ENCODE measurements at places on chromosomes 12 and 14.

- DNase-seq: no peak
Measured at GRCh38 chr12:130748786-130749185, 32.7 kb upstream of the RIMBP2 start.

- DNase-seq: no peak
Measured at GRCh38 chr12:2250797-2251196, 198.0 kb downstream of the CACNA1C start.

DNA sequence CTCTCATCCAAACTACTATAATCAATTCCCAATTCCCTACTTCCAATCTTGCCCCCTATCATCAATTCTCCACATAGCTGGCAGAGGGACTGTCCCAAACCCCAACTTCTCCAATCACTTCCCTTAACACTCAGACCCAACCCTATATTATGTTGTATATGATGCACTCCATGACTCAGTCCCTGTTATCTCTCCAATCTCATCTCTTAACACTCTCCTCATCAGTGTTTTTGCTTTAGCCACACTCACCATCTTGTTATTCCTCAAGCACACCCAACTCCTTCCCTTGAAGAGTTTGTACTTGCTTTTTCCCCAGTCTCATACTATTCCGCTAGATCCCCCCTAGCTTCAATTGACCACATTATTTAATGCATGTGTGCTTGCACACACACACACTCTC, 4.9 kb downstream of the RHOJ start:
- peak; percentile 15 for DNase-seq

- no peak for DNase-seq
Measured at GRCh38 chr14:90508536-90509254, 111.9 kb downstream of the CALM1 start.

- DNase-seq: no peak
Measured at GRCh38 chr14:65150898-65151608, 48.7 kb upstream of the MAX start.

DNA sequence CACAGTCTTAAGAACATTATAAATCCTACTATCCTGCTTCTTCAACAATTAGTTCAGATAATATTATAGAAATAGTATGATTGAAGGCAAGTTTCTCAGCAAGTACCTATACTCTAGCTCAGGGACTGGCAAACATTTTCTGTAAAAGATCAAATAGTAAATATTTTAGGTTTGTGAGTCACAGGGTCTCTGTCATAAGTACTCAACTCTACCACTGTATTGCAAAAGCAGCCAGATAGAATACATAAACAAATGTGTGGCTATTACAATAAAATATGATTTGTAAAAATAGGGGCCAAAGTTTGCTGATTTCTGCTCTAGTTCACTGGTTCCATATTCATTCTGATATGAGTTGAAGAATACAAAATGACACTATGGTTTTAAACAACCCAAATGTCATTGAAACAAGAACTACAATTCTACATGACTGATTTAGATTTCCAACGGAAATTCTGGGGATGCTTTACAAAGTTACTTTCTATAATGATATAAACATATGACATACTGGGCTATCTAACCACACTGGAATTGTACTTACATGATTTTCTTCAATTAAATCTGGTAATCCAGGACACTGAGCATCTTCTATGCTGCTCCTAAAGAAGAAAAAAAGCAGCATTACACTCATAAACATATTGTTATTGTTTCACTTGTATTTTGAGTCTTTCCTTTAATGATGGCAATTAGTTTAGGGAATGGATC, 23.2 kb downstream of the LGALS3 start:
- DNase-seq: peak; percentile 81

- DNase-seq: no peak
Measured at GRCh38 chr14:95871531-95871930, 5.1 kb upstream of the TUNAR start.

DNA sequence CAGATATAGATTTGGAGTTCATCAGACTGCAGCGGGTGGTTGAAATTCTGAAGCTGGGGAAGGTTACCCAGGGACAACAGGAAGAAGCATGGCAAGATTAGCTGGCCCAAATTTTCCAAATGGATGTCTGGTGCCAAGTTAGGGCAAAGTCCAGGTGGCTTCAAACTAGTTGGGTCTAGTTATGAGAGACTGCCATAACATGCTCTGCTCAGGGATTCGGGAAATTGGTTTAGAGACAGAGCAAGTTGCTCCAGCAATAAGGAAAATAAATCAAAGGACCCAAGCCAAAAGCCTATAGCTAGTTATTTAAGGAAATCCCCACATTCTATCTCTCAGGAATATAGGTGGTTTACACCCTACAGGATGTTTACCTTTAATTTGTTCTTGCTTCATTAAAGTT, 125.7 kb upstream of the BTG1 start:
- DNase-seq: no peak

- peak; percentile 38 for DNase-seq
Measured at GRCh38 chr12:65881965-65882413, 57.7 kb downstream of the HMGA2 start.

- no peak for DNase-seq
Measured at GRCh38 chr14:76920331-76921087, 94.3 kb downstream of the LRRC74A start.

DNA sequence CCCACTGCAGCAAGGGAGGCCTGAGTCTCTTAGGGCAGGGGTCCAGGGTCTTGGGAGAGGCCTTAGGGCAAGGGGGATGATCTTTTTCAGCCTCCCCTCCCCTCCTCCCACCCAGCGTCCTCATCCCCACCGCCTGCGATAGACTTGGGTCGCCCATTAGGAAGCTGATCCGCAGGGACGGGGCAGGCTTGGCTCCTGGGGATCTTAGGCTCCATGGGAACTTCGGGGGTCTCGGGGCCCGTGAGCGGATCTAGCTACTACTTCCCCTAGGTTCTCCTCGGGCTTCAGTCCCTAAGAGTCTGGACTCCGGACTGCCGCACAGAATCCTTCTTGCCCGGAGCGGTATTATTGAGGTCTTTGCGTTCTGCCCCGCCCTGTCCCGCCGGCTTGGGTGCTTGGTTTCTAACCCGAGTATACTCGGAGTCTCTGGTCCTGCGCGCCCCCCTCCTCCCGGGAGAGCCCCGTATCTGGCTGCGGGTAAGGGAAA, 2.2 kb upstream of the PTHLH start:
- no peak for DNase-seq

DNA sequence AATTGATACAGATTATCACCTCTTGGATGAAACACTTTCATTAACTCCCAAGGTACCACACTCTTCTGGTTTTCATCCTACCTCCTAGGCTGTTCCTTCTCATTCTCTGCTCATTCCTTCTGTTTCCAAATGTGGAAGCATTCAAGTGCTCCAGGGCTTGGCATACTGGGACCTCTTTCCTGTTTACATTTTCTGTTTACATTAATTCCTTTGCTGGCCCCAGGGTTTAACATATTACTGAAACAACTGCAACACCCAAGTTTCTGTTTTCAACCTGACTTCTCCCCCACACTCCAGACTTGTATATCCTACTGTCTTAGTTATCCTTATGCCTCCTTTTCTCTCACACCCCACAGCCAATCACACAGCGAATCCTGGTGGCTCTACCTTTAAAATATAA, 386.3 kb upstream of the GARIN6 start:
- DNase-seq: no peak

DNA sequence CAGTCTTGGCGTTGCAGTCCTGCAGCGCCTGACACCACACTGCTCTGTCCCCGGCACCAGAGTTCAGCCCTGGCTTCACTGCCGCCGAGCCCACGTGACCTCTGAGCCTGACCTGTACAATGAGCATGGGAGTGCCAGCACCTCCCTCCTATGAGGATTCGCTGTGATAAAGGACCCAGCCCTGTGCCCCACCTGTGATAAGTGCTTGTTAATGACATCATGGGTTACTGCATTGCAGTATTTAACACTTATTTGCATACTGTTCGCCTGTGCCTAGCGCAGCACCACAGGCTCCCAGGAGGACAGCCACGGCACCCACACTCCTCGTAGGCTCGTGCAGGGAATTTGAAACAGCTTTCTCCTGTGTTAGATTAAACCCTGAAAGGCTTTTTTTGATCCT, 118.2 kb upstream of the GSC start:
- DNase-seq: no peak

- DNase-seq: peak; percentile 34
Measured at GRCh38 chr14:20857630-20858261, 33.4 kb upstream of the RNASE3 start.

- no peak for DNase-seq
Measured at GRCh38 chr14:100176811-100177327, 17.4 kb upstream of the DEGS2 start.

- no peak for DNase-seq
Measured at GRCh38 chr12:63985456-63985855, 141.0 kb downstream of the SRGAP1 start.

DNA sequence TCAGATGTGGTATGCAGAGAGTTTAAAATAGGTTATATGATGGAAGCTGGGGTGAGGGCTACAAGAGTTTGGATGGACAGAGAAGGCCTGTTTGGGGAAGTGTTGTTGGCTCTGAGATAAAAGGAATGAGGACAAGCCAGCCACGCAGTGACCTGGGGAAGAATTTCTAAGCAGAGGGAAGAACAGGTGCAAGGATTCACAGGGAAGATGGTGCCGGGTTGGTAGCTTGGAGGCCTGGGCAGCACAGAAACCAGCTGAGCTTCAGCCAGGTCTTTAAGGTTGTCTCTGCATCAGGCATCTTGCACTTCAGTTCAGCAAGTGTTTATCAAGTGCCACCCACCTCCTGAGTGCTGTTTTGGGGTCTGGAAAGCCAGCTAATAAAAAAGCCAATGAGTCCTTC, 1163.7 kb downstream of the AACS start:
- no peak for DNase-seq

DNA sequence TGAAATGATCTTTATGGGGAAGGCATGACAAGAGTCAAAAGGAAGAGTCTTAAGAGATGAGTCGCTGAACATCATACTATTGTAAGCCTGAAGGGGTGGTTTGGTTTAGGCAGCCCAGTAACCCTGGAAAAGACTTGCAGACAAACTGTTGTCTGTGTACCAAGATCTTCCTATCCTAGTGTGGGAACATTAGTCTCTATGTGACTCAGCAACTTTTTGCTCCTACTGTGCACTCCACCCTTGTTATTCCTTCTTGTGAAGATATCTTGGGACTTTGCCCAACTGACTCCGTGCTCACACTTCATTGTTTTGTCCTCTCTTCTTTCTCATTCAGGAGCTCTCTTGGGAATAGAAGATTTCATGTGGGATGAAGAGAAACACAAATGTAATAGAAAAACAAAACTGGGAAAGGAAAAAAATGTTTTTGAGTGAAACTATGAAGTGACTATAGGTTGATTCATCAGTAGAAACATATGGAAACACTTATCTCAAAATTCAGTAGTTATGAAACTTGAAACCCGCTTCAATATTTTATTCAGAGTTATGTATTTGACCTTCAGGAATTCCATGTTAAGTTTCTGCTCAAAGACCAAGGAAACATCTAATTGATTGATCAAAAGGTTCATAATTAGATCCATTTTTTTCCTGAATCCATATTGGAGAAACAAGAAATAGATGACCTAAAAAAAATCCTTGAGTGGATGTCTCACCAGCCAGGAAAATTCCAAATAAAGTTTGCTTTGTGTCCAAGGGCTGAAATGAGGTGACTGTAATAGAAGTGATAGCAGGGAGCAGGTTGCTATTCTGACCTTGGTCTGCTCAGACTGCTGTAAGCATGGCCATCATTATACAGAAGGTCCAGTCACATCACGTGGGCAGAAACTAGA, 67.2 kb downstream of the BTG1 start:
- DNase-seq: peak; percentile 96

DNA sequence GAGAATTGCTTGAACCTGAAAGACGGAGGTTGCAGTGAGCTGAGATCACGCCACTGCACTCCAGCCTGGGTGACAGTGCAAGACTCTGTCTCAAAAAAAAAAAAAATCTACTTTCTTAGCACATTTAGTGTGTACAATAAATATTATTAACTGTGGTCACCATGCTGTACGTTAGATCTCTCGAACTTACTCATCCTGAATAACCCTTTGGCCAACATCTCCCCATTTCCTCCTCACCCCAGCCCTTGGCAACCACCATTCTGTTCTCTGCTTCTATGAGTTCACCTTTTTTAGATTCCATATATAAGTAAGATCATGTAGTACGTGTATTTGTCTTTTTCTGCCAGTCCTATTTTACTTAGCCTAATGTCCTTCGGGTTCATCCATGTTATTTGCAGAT, 13.4 kb downstream of the FUT8 start:
- DNase-seq: no peak

GRCh38 chr12:119868992-119869391, 8.1 kb downstream of the CIT start:
- DNase-seq: peak; percentile 54

DNA sequence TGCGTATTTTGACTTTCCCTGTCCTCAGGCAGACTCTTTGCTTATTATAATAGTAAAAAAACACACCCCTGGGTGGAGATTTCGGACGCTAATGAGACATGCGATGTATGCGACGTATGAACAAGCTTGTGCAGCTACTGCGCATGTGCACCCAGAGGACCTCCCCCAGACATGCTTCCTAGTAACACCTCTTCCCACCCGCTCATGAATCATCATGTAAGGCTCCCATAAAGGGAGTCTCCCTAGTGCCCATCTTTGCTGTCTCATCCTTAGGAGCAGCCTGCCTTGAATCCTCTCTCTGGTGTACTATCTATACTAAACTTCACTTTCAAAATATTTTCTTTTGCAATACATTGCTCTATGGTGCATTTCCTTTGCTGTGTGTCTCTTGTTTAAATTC, 210.1 kb downstream of the TMEM132D start:
- no peak for DNase-seq

DNA sequence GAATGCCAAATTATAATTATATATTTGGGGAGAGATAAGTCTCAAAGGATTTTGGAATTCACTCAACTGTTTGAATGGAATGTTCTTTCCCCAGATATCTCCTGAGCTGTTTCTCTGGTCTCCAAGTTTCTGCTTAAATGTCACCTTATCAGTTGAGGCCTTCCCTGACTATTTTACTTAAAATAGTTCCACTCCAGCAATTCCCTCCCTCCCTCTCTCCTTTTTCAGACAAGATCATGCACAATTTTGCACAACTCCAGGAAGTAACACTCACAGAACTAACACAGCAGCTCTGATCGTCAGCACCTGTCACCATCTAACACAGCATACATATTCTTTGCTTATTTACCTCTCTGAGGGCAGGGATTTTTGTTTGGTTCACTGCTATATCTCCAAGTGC, 12.5 kb downstream of the BTG1 start:
- DNase-seq: no peak

Data from IMR-90 (cell line).